ENCODE measurements at places on chromosomes 11 and 22.
A peak's percentile ranks its signal among the peaks of the same experiment; 100 is the strongest.

DNA sequence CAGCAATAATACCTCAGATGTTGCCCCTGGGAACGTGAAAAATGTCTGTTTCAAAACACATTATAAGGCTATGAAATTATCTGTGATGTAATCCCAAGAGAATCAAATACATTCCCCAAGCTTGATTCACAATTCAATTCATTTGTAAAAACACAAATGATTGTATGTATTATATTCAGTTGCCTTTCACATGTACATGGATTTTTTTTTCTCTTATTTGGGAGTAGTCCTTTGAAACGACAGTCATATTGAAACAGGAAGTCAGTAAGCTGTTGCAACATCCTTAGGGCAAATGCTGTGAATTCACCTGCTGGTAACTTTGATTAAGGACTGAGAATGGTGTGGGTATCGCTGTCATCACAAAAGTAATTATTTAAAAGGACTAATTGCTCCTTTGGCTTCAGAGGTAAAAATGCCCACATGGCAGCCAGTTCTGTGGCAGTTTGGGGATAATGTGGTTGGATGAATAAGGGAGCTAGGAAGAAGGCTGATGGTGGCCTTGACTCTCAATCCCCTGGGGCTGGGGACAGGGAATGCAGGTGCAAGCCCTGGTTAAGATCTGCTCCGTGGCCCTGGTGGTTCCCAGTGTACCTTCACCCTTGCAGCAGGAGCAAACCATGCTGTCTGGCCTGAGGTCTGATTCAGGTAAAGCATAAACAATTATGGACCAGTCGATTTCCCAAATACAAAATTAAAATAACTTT, 13.2 kb downstream of the EHF start:
- DNase-seq = no peak

DNA sequence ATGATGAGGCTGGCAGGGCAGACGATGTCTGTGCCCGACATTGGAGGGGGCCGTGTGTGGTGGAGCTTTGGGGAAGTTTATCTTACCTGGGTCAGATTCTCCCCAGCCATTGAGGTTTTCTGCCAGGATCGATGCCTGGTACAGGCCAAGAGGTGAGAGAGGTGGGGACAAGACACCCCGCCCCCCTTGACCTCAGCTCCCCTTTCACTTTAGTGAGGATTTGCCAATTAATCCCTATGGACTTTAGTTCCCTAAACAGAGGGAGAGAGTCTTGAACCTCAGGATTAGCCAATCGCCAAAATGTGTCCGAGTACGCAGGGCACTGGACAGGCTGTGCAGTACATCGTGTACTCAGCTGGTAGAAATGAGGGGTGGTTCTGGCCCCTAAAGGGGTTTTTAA, 541 bp downstream of the HORMAD2 start:
- no peak for DNase-seq

- no peak for DNase-seq
Observed at GRCh38 chr22:36733271-36733670, 29.7 kb upstream of the CACNG2 start.

- DNase-seq = no peak
Observed at GRCh38 chr11:95074792-95075563, 8.3 kb downstream of the SRSF8 start.

DNA sequence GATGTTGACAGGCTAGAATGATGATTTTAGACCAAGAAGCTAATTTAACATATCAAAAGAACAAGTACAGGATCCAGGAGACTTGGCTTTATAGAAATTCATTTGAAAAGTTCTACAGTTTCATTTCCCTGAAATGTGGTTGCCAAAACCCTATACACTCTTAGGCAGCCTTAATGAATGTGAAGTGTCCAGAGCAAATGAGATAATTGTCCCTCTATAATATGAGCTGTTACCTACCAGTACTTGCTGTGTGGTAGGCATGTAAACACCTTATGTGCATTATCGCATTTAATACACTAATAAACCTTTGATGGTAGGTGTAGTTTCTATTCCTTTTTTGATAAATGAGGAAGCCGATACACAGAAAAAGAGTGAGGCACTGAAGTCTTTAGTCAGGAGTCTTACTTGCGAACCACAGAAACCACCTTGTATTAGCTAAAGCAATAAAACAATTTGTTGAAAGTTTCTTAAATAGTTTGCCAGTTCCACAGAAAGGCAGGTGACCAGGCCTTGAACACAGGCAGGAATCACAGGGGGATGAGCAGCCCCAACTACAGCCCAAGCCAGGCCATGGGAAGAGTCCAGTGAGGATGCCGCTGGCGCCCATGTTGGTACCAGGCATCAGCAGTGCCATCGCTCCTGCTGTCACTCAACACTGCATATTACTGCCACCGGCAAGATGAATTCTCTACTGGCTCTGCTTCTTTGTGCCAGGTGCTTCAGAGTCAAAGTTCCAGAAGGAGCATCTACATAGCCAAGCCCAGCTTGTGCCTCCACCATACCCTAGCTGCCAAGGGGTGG, 81.7 kb downstream of the SWAP70 start:
- no peak for DNase-seq

DNA sequence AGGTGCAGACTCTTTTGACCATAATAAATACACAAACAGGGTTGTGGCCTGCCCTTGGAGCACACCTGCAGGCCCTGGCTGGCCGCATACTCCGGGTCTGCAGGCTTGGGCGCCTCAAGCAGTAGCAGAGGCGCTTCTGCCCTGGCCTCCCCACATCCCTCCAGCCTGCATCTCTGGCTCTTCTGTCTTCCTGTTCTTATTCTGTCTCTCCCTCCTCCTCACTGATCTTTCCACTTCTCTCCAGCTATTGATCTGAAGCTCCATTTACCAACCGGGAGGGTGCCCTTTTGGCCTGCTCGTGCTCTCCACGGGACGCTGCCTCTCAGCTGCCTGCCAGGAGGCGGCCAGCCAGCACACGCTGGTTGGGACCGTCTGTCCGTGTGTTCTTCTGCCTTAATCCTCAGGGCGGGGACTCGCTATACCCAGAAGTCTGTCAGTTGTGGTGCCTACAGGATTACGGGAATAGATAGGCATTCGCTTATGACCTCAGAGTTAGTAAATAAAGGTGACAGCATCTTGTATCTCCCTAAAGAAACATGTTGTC, 5.2 kb downstream of the UPB1 start:
- no peak for DNase-seq

- no peak for DNase-seq
Observed at GRCh38 chr11:117706322-117706814, 90.6 kb downstream of the DSCAML1 start.

DNA sequence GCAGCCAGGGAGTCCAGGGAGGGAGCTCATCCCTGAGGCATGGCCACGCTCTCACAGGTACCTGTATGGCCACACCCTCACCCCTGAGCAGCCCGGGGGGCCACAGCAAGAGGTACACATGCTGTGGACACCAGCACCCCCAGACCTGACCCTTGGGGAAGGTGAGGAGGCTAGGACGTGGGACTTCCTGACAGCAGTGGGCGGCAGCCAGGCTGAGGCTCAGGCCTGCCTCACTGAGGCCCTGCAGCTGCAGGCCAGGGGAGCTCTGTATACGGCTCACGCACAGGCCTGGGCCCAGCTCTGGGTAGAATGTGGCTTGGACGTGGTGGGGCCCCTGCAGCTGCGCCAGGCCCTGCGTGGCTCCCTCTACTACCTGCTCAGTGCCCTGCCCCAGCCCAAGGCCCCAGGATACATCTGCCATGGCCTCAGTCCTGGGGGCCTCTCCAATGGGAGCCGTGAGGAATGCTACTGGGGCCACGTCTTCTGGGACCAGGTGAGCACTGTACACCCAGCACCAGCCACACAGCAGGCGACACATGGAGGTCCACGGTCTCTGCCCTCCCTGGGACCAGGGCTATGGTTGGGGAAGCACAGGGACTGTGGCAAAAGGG, 1.8 kb downstream of the PGGHG start:
- DNase-seq = no peak

GRCh38 chr11:76558891-76559290, 111.7 kb downstream of the LRRC32 start:
- no peak for DNase-seq

- DNase-seq = no peak
Observed at GRCh38 chr11:48090174-48090573, 109.8 kb downstream of the PTPRJ start.

DNA sequence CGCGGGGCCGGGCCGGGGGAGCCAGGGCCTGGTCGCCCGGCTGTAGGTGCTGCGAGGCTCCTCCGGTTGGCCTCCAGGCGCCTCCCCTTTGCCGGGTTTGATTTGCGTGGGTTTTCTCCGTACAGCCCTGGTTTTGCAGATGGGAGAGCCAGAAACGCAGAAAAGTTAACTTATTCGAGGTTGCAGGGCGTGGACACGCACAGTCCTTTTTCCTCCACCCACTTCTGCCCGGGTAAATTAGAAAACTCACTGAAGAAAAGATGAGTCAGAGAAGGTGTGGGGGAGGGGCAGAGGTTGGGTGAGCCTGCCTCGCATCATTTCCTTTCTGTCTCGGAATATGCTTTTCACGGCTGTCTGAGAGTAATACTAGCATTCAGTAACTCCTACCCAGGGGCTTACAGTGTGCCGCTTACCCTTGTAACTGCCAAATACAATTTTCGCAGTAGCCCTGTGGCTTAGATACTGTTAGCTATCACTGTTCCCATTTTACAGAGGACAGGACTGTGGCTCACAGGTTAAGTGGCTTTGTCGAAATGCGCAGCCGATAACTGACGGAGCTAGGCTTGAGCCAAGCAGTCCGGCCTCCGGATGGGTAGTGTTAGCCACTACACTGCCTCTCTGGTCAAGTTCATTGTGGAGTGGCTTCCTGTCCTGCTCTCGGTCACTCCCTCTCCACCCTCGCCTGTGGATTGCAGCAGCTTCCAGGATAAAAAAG, 812 bp downstream of the FADD start:
- peak; percentile 92 for DNase-seq

GRCh38 chr11:108199446-108200321, 22.8 kb downstream of the NPAT start:
- no peak for DNase-seq

DNA sequence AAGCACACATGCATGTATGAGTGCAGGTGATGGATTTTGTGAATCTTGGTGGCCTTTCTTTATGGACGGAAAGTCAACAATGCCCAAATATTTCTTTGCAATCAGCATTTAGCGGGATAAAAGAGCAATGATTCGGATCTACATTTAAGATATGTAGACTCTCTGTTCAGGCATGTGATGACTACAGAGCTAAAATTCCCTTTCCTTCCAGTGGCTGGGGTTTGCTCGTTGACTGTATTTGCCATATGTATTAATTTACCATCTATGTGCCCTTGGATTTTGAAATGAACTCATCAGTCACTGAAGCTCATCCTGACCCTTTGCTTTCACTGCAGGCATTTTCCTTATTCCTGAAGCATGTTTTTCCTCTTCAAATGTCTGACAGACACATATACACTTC, 13.6 kb downstream of the BLID start:
- DNase-seq = no peak

DNA sequence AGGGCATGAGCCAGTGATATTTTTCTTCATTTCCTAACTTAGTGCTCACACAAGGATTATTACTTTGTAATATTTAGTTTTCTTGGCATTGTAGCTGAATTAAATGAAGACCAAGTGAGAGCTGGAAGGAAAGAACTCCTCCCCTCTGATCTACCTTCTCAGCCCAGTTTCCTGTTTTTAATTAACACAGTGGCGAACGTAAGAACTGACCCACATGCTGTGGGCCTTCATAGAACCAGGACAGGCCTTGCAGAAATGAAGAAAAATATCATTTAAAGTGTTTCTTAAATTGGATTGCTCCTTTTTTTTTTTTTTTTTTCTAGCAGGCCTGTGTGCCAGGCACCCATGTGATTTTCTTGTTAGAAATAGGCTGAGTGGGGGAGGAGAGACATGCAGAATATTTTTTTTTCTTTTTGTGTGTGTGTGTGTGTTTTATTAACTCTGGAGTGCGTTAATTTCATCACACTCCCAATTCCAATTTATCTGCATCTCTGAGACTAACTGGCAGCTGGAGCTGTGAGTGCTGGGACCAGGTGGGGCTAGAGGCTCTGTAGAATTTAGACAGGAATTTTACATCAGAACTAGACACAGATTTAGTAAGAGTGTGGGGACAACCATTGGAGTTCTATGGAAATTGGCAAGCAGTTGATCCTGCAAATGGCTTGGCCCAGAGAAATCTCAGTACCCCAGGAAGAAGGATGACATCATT, 320.5 kb downstream of the DDX10 start:
- DNase-seq = no peak

DNA sequence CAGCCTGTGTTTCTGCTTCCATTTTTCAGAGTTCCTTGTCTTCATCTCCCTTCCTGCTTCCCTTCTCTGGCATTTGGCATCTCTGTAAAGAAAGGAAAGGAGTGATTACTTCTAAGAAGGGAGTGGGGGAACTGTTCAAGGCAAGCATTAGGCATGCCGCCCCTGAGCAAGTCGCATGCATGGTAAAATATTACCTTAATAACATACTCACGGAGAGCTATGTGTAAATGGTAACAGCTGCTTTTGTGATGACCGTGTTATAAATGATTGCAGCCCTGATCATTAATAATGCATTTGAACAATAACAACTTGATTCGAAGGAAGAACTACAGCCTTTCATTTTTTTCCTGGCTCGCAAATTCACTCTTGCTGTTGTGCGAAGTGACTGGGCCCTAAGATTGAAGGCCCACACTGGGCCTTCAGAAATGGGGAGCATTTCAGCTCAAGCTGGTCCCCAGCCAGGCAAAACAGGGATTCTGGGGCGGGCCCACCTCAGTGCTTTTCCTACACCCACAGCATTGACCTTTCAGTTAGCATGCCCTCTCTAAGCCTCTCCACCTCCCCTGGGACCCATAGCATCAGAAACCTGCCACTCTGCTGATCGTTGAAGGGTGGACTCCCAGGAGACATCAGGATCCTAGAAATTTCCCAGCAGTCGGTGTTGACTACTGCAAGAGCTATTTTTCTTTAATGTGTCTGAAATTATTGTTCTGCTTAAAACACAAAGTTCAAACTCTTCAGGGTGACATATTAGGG, 263.0 kb upstream of the CADM1 start:
- no peak for DNase-seq

DNA sequence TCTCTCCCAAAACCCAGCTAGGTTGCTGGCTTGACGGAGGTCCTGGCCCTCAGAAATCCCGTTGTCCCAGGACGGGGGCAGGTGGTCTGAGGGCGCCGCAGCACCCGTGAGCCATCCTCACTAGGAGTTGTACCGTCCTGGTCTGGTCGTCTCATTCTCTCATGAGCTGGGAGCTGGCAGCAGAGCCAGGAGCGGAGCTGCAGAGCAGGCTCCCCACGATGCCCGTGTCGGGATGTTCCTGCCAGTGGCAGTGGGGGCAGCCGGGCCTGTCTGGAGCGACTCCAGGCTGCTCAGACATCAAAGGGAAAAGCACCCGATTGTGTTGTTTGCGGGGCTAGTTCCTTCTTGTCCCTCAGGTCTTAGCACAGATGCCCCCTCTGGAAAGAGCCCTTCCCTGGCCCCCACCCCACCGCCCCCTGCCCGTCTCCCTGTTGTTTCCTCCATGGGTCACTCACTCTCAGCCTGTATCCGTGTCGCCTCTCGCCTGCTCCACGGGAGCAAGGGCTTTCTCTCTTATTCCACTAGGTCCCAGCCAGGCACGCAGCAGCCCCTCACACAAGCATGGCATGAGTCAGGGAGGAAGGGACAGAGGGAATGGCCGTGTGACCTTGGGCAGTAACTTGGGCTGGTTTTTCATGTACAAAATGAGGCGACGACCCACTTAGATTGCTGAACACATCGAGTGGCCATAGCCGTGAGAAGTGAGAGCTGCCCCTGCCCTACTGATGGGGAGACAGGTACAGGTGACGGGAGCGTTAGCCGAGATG, 23.2 kb upstream of the MGAT3 start:
- DNase-seq = no peak

- DNase-seq = no peak
Observed at GRCh38 chr22:34645375-34645774, 420.6 kb upstream of the ISX start.

- no peak for DNase-seq
Observed at GRCh38 chr22:50527921-50528681, 1.7 kb downstream of the TYMP start.

GRCh38 chr11:26191193-26191592, 140.7 kb upstream of the ANO3 start:
- no peak for DNase-seq
